ENCODE measurements at places on chromosomes 7 and 10.

- DNase-seq, result no peak
Measured at GRCh38 chr10:69075431-69075830, 12.5 kb upstream of the SRGN start.

- no peak for DNase-seq
Measured at GRCh38 chr10:106775127-106775526, 389.4 kb downstream of the SORCS1 start.

DNA sequence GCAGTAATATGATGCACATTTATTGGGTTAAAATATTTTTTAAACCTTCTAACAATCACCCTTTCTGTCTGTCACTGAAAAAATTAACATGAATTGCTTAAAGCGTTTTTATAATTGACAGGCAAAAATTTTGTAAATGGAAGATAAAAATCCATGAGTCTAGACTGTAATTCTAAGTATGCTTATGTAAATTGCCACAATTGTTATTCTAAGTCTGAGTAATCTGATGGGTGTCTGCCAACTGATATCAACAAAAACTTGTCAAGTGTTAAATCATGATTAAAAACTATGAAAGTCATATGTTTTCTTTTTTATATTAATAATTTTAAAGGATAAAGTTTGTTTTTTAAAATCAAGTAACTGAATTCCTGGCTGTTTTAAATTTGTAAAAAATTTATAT is 208.2 kb downstream of the CDK14 start:
- no peak for DNase-seq

- no peak for DNase-seq
Measured at GRCh38 chr7:105611856-105612775, 30.8 kb upstream of the EFCAB10 start.

GRCh38 chr10:6699336-6699735 is 119.3 kb upstream of the PRKCQ start:
- no peak for DNase-seq

DNA sequence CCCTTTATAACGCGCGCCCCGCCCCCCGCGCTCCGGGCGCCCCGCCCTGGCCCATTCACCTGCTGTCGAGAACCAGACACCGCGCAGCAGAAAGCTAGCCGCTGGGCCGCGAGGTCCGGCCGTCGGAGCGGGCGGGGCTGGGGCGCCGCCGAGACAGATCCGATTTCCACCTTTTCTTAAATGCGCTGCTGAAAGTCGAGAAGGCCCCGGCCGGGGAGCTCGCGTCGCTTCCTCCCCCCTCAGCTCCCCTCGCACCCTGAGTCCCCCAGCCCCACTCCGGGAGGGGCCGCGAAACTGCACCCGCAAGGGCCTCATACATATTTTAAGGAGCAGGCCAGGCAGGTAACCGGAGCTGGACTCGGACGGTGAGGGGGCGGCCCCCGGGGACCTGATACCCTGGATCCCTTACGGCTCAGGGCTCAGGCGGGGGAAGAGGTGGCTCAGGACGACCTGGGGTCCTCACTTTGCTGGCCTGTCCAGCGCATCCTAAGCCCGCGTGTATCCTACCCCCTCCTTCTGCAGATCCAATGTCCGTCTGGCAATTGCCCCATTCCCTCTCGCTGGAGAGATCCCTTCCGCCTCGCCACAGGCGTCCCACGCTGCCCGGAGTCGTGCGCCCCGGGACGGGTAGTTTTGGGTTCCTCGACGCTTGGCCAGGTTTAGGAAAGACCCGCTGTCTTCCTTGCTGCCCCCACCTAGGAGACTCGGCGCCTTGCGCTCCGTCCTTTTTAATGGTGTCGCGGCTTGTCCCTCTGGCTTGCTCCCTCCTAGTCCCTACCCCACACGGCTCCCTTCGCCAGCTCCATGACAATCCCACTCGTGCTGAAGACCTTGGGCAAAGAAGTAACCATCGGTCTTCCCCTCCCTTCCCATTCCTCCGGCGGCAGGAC is 170.6 kb downstream of the UBE2H start:
- no peak for DNase-seq

DNA sequence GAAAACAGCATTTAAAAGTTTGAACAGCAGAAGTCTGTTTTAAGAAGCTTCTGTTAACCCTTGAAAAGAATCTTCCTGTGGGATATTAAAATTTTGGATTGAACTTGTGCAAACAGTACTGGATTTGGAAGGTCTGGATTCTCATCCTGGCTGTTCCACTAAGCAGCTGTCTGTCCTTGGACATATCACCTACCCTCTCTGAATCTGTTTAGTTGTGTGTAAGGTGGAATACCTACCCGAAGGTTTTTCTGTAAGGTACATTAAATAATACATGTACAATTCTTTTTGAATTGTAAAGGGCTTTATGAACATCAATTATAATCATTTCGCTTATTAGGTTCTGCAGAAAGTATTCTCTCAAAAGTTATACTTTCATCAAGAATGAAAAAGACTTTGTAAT is 2.2 kb downstream of the PDCD4 start:
- DNase-seq, result no peak

DNA sequence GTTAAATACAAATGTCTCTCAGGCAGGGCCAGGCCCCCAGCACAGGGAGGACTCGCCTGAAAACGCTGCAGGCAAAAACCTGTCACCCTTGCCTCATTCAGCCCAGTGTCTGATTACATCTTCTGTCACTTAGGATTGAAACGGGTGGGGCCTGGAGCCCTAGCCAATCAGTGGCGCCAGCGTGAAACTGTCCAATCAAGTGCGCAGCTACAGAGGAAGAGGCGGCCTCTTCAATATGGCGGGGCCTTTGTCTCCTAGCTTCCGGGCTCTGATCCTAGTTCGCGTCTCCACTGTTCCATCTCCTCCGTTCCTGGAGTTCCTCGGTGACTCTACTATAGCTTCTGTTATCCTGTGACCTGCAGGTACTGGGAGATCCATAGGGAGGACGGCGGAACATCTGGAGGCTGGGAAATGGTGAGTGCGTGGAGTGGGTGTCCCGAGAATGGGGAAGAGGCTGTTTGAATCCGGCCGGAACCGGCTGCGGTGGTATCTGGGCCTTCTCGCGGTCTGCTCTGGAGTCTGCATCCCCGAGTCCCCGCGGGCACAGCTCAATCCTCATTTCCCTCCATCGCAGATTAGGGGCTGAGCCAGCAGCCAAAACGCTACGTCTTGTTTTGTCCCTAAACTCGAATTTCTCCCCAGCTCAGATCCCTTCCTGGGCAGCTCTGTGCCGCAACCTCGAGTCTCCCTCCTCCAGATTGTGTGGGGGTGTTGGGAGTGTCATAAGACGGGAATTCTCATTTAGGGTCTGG is at the start of gene ZNF736:
Gene ZNF736, plus strand, starts transcription at position 222 of the 752 bp plus-strand sequence. Its CDS starts 190 bp downstream, at position 412.
- peak; percentile 94 for DNase-seq

GRCh38 chr7:127978421-127978820 is 52.8 kb downstream of the LRRC4 start:
- DNase-seq, result no peak

GRCh38 chr10:46517541-46517940 is 38.9 kb downstream of the GPRIN2 start:
- no peak for DNase-seq

DNA sequence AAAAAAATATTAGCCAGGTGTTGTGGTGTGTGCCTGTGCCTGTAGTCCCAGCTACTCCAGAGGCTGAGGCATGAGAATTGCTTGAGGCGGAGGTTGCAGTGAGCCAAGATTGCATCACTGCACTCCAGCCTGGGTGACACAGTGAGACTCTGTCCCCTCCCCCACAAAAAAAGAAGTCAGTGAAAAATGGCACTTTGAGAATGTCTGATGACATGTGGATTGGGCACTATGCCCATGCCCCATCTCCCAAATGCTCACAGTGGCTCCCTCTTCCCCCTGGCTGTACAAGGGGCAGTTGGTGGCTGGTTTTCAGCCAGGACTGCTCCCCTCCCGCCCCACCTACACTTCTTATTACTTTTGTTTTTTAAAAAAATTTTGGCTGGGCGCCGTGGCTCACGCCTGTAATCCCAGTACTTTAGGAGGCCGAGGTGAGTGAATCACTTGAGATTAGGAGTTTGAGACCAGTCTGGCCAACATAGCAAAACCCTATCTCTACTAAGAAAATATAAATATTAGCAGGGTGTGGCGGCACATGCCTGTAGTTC is 26.1 kb downstream of the IL15RA start:
- no peak for DNase-seq

DNA sequence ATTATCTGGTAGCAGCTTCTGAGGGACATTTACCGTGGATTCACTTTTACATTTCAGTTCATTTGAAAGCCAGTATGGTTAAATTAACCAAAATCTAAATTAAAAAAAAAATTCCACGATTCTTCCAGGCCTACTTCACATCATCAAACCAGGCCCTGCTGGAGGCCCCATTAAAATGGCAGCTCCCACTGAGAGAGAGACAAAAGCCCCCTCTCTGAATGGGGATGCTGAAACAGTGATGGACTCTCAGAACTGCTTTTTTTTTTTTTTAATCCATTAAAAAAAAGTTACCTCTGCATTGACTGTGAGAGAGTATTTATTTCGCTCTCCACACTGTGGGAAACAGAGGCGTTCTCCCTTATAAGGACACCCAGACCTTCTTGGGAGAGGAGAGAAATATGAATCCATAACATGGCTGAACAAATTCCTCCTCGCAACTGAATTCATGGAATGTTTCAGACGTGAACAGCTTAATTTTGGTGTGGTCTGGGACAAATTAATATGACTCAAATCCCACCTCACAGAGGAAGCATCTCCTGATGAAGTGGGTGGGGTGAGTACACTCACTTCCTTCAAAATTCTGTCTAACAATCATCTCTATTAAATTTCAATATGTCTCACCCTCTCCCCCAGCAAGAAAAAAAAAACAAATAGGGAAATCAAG is 73.5 kb downstream of the SAMD9 start:
- no peak for DNase-seq

- no peak for DNase-seq
Measured at GRCh38 chr7:92811158-92811557, 25.2 kb downstream of the CDK6 start.
